AG10803 (cell line): ENCODE measurements at places on chromosomes 5 and 9.

GRCh38 chr9:134209731-134210311 is 45.5 kb upstream of the RNU6ATAC start:
- DNase-seq: no peak

- no peak for DNase-seq
These were observed 9.3 kb upstream of the COL5A1 start for GRCh38 chr9:134632329-134632728.

- no peak for DNase-seq
These were observed 12.5 kb downstream of the C5orf46 start for GRCh38 chr5:147893820-147894219.

DNA sequence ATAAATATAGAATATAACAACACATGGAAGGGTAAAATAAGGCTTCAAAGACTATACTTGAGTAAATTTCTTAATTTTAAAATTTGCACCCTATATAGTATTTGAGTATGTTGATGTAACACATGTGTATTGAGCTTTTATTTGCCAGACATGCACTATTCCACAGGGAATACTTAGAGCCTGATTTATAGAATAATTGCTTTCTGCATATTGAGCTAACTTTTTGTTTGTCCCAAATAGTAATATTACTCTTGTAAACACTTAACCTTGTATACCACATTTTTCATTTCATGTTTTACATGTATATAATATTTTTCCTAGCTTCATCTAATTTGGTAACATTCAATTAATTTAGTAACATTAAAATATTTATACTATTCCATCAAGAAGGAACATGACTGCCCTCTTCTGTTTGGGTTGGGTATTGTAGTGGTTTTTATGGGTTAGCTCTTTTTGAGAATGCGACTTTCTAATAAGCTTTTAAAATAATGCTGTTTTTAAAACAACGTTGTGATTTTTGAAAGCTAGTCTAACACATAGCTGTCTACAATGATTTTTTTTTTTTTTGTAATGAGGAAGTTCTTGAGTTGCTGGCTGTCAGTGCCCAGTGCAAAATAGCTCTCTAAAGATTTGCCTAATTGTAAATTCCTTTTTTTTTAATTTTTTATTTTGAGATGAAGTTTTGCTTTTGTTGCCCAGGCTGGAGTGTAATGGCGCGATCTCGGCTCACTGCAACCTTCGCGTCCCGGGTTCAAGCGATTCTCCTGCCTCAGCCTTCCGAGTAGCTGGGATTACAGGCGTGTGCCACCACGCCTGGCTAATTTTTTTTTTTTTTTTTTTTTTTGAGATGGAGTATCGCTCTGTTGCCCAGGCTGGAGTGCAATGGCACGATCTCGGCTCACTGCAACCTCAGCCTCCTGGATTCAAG is 4.8 kb downstream of the SUB1 start:
- DNase-seq: peak; percentile 60

GRCh38 chr5:91052977-91053740 is 330.0 kb downstream of the ARRDC3 start:
- no peak for DNase-seq

DNA sequence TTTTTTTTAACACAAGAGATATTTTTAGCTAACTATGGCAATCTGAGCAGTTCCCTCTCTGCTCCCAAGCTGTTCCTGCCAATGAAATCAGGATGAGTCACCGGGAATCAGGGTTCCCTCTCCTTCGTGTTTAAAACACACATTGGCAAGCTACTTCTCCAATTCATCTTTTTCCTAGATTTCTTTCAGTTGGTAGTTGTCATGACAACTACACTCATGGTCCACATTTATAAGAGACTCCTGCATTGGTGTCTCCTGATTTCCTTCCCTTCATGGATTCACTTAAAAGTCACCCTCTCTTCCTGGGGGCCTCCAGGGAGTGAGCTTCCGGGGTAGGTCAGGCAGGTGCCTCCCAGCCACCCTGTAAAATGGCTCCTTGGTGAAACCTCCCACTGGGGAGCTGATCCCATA is 72.3 kb upstream of the NIPAL4 start:
- DNase-seq: peak; percentile 95

DNA sequence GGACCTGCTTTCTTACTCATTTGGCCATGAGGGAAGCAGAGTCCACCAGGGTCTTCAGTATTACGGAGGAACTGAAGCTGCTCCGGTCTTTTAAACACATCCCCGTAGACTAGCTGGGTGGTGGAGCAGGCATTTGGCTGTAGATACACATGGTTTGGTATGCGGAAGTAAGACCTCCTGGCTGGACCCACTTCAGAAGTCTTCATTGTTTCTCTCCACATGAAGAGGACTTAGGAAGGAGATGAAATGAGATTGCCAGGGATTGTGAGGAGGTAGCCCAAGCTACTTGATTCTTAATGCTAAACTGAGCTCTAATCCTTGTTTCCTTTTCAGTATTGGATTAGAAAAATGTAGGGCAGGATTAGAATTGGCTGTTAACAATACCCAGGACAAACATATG is 32.9 kb downstream of the STXBP1 start:
- no peak for DNase-seq

DNA sequence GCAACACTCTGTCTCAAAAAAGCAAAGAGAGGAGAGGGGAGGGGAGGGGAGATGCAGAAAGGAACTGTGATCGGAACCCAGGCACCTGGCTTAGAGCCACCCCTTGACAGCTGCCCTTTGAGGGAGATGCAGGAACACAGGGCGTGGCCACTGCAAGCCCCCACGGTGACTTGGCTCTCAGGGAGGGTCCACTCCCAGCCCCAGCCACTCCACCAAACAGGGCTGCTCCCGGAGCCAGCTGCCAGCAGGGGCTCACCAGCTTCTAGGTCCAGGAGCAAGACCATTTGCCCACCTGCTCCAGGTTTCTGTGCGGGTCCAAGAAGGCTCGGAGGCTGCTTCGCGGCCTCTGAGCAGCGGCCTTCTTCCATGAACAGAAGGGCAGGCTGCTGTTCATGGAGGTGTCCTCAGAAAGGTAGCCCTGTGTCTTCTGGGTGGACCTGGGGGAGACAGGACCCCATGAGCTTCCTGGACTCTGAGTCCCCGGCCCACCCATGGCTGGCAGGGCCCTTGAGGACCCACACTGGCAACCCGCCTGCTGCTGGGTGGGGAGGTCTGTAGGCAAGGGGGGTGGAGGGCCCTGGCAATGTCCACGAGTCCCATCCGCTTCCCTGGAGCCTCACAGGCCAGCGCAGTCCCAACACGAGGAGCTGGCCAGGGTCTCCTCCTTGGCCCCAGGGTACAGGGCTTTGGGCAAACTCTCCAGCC is 7.9 kb downstream of the C9orf50 start:
- DNase-seq: no peak

- DNase-seq: no peak
These were observed 35.9 kb upstream of the NANS start for GRCh38 chr9:98020476-98021145.

- DNase-seq: peak; percentile 41
These were observed 251.4 kb downstream of the GLIS3 start for GRCh38 chr9:4048441-4048840.

- DNase-seq: peak; percentile 16
These were observed 225.3 kb upstream of the TLE4 start for GRCh38 chr9:79346350-79347020.

- DNase-seq: no peak
These were observed 116.8 kb upstream of the GPR151 start for GRCh38 chr5:146632620-146633322.

- peak; percentile 56 for DNase-seq
These were observed 10.6 kb upstream of the ANGPTL2 start for GRCh38 chr9:127132921-127133647.

GRCh38 chr5:9712911-9713310 is 82.8 kb upstream of the TAS2R1 start:
- DNase-seq: peak; percentile 51

- peak; percentile 71 for DNase-seq
These were observed 56.9 kb downstream of the PDE6A start for GRCh38 chr5:149887622-149888183.

- DNase-seq: no peak
These were observed 749.2 kb upstream of the CDH10 start for GRCh38 chr5:25393957-25394356.

- DNase-seq: no peak
These were observed 43.7 kb downstream of the OR2Y1 start for GRCh38 chr5:180696116-180696515.

GRCh38 chr9:125985998-125986655 is 239.0 kb downstream of the PBX3 start:
- DNase-seq: no peak

DNA sequence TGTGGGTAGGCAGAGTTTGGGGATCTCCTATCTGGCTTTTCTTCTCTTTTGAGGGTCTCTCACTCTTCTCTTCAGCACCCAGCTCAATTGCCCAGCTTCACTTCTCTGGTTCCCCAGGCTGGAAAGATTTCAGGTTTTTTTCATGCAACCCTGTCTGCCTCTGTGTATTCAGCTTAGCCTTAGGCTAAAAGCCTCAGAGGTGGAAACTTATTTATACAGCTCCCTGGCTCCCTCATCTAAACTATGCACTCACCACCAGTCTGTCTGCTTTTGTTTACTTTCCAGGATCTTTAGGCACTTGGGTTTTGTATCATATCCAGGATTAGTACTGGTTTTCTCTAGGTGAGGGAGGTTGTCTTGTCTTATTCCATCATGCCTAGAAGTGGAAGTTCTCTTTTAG is 540.2 kb upstream of the TRPC7 start:
- no peak for DNase-seq

GRCh38 chr5:134127376-134127861 is 12.9 kb downstream of the TCF7 start:
- no peak for DNase-seq

DNA sequence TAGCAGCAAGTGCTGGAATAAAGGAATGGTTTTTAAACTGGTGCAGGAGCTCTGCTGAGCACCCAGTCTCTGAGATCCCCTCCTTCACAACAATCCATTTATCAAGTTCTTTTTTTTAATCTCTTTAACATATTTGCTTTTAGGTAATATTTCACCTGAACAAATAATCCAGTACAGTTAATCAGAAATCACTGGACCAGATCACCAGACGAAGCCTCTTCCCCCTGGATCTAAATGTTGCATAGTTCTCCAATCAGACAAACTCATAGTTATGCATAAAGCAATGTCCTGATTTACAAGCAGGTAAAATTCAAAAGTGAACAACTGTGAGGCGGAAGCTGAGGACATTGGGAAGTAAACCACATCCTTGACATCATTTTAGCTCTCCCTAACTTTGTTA is 657.7 kb upstream of the RORB start:
- DNase-seq: no peak

DNA sequence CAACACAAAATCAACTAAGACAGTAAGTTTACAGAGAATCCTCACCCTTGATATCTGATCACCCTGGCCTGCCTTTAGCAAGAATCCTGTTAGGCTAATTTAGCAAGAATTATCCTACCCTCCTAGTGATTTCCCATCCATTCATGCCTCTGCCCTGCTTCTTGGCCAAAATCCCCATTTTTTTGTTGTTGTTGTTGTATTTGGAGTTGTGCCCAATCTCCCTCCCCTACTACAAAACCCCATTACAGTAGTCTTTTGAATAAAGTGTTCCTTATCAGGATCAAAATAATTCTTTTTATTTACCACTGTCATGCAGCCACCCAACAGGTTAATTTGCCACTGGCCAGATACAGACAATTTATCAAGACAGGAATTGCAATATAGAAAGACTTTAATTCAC is 58.5 kb upstream of the CLINT1 start:
- DNase-seq: no peak

- no peak for DNase-seq
These were observed 405.3 kb upstream of the SLC30A5 start for GRCh38 chr5:68688547-68688946.

DNA sequence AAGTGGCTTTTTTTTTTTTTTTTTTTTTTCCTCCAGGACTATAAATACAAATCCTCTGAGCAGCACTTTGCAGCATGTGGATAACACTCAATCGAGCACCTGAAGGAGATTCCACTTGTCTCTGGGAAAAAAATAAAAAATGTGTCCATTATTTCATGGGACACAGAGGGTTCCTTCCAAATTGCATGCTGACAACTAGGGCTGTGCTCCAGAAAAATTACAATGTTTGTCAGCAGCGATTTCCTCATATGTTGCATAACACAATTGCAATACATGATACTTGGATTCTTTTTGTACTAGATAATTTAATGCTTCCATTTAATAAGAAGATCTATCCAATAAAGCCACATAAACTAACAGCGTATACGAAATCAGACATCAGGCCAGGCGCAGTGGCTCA is 84.4 kb downstream of the CDH18 start:
- DNase-seq: peak; percentile 35

GRCh38 chr9:99666571-99666970 is 155.1 kb upstream of the NR4A3 start:
- DNase-seq: no peak

DNA sequence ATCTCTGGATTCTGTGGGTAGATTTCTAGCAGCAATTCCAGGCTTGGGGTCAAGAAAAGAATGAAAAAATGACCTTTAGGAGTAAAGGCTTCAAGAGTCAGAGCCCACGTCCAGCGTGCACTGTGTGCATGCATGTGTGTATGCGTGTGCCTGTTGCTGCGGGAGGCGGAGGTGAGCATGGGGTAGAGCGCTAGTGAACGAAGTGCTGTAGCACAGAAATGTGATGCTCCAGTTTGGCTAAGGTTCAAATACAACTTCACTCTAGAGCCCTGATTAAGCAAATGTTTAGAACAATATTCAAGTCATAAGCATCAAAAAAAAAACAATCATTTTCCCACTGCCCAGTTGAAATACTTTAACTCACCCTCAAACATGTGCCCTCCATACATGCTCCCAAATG is 403.9 kb downstream of the ZNF608 start:
- DNase-seq: no peak

DNA sequence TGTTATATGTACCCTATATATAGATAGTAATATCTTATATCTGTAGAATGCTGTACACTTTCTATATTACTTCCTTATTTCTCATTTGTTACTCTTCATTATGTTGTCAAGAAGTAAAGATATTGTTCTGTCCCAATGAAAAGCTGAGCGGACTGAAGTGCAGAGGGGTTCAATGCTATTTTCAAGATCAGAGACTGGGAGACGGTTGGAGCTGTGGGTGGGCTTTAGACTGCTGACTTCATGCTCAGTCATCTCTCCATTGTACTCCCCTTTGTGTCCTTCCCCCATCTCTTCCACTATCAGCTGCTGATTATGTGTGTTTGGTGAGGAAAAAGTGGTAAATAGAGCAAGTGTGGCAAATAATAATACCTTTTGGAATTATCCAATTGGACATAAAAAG is 532.3 kb upstream of the ZNF608 start:
- DNase-seq: no peak

DNA sequence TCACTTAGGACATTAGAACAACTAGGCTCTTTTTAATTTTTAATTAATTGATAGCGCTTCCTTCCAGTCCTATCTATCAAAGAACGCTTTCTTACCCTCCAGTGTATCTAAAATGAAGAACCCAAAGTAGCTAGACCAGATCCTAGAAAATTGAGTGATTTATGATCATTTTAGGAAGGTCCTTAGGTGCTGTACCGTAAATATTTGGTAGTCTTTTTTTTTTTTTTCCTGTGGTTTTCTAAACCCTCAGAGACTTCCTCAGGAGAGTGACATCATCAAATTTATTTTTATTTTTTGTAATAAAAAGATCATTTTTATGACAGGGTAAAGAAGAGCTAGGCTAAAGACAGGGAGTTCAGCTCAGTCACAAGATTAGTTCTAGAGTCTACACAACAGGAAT is 197.4 kb downstream of the WDR70 start:
- DNase-seq: no peak
